A549 (cell line): ENCODE measurements at places on chromosomes 7 and 10. TPM values are rescaled to one million over a fixed set of nuclear protein-coding genes. Genes with fewer than 3 reads are reported as not detected.

- no peak for DNase-seq
Measured at GRCh38 chr7:77565917-77566316, 28.8 kb downstream of the PTPN12 start.

GRCh38 chr7:985915-986741 lies 3.1 kb downstream of the CYP2W1 start:
- no peak for DNase-seq

DNA sequence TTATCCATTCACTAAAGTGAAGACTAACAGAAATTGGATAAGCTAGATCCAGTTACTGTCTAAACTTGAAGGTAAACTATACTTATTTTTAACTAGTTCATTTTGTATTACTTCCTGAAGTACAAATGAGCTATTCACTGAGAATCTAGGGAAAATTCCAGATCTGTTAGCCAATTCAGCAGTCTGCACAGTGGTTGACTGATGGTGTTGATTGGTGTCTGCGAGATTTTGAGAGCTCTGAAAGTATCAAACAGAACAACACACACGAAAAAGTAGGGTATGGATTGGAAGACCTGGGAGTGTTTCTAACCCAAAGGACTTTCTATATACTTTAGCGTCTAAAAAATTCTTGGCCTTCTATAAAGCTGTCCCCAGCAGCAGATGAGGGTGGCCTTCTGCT lies 33.6 kb upstream of the AGR2 start:
- DNase-seq = no peak

- DNase-seq = no peak
Measured at GRCh38 chr7:104089612-104090011, 100.2 kb upstream of the RELN start.

DNA sequence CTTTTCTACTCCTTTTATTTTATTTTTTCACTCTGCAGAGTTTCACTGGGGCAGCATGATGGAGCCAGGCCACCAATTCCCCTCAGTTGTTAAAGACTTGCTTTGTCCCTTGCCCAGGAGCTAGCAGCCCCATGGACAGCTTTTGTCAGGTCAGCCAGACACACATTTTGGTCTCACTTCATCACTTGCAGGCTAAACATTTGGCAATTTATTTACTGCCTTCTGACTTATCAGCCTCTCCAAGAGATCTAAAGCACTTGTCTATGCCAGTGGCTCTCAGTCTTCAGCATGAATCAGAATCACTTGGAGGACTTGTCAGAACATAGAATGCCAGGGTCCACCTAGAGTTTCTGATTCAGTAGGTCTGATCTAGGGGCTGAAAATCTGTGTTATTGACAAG lies 66.4 kb upstream of the GDF10 start:
- no peak for DNase-seq

DNA sequence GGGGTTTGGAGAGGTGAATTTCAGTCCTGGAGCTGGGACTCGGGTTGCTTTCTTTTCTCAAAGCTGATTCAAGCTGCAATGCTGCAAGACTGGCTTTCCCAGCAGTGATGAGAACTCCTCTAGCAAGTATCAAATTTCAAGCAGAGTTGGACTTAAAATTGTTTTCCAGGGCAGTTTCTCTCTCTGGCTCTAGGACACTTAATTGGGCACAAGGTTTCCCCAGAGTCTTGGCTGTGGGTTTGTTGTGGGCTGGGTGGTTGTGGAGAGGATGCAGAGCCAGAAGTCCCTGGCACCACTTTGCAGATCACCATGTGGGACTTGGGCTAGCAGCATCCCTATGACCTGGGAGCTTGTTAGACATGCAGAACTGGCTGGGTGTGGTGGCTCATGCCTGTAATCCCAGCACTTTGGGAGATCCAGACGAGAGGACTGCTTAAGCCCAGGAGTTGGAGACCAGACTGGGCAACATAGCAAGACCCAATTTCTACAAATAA lies 16.8 kb downstream of the AKR1B15 start:
- DNase-seq = no peak

CYP26C1 gene
- polyA plus RNA-seq = not detected in 3 replicates

TET1 gene
- 0.45 to 0.49 TPM (median 0.45 TPM) in 3 replicates for polyA plus RNA-seq

- DNase-seq = no peak
Measured at GRCh38 chr7:16967300-16967811, 85.6 kb upstream of the AGR3 start.

- DNase-seq = no peak
Measured at GRCh38 chr10:114491933-114492332, 87.6 kb upstream of the AFAP1L2 start.

- no peak for DNase-seq
Measured at GRCh38 chr10:87054373-87055295, 34.5 kb downstream of the FAM25A start.

MYH16 gene
- polyA plus RNA-seq = 0.21 to 0.32 TPM (median 0.31 TPM) in 3 replicates

GRCh38 chr10:31705136-31705535 lies 223.5 kb downstream of the ARHGAP12 start:
- no peak for DNase-seq

PIP gene
- polyA plus RNA-seq = not detected in 3 replicates

ASAH2 gene
- 0.17 to 0.63 TPM (median 0.21 TPM) in 3 replicates for polyA plus RNA-seq

DNA sequence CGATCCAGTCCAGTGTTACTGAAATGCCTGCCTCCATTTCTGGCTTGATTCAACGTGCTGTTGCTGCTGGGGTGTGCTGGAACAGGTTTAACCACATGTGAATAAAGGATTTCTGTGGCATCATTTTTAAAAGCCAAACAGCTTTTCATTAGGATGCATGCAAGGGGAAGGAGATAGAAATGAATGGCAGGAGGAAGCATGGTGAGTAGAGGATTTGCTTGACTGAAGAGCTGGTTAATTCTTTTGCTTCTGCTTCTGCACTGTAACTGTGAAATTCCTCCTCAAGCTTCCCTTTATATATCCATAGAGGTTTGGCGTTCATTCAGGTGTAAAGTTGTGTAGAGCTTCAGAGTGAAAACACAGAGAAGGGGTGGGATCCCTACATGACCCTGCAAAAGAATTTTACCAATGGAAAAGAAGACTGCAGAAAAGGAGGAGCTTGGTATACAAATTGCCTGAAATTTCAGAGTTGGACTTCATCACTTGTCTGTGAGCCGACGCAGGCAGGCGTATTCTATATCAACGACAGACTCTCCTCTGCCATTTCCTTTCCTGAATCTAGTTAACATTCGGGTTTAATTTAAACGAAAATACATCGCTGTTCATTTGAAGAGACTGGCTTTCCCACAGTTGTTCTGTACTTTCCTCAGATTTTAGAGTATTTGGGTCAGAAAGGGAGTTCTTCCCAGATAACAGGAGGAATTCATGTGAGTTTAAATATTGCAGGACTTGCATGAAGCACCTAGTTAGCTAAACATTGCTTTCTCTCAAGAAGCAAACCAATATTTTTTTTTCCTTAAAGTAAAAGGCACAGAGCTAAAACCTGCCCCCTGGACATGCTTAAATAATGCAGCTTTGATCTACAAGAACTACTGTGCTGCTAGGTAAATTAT lies at the start of gene SOSTDC1:
SOSTDC1 (minus strand) TSS at position 270 of the 893 bp plus-strand sequence; CDS start at position 200, 70 bp downstream.
- no peak for DNase-seq

CALHM1 gene
- polyA plus RNA-seq = not detected in 3 replicates

GRCh38 chr7:28531291-28531690 lies 119.0 kb downstream of the CREB5 start:
- DNase-seq = no peak

- no peak for DNase-seq
Measured at GRCh38 chr7:6023974-6024435, 7.2 kb upstream of the ANKRD61 start.

DNA sequence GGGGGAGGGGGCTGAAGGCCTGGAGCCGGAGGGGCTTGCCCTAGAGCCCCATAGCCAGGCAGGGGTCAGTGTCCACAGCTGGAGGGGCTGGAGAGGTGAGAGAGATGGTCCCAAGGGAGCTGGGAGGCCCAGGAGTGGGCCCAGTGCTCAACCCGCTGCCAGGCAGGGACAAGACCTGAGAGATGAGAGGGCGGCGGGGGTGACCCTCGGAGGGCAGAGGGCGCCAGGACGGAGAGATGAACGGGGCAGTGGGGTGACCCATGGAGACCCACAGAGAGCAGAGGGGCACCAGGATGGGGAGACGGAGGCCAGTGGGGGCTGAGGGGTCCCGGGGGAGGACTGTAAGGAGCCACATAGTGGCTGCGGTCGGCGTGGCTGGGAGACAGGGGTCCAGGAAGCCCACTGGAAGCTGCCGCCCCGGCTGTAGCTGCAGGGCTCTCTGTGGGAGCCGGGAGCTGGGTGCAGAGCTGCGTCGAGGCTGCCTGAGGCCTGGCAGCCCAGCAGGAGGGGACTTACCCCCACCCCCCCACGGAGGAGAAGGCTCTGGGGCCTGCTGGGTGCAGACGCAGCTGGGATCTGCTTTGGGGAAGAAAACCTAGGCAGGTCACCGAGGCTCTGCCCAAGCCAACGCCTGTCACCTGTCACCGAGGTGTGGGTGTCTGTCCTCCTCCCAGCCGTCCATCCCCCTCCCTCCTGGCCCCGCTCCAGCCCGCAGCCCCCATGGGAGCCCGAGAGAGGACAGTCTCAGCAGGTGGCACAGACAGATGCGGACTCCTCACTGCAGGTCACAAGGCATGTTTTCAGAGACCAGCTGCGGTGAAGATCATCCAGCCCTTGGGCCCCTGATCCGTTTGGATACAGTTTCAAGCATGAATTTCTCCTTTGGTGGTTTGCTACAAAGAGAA lies 25.1 kb downstream of the PWWP2B start:
- DNase-seq = no peak

- DNase-seq = no peak
Measured at GRCh38 chr10:133072720-133073390, 14.9 kb upstream of the ADGRA1 start.

- no peak for DNase-seq
Measured at GRCh38 chr7:75814407-75814947, 871 bp upstream of the CCL24 start.

CDHR3 gene
- polyA plus RNA-seq = 4.5 to 5.1 TPM (median 4.5 TPM) in 3 replicates

PALD1 gene
- polyA plus RNA-seq = 5.2 to 5.7 TPM (median 5.5 TPM) in 3 replicates

DNA sequence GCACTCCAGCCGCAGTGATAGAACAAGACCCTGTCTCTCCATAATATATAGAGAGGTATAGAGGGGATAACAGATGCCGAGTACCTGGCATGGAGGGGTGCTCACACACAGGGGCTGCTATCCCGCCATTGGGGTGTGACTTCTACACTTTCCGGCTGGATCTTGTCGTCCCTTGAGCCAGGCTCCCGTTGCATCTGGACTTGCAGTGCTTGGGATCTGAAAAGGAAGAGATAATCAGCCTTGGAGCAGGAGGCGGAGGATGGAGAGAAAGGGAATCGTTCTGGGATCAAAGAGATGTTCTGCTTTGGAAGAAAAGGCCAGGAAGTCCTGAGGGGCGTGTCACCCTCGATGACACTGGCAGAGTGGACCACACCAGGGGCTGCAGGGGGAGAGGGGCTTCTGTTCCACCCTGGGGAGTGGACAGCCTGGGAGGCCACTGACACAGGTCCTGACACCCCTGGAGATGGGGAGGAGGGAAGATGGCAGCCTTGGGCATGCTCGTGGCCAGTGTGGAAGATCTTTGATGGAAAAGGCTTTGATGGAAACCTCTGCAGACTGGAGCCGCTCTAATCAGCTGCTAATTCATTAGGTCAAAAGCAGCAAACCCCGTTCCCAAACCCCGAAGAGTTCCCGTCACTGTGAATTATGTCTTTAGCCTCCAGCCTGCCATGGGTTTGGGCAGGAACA lies 85.1 kb downstream of the CARD11 start:
- no peak for DNase-seq

FAM200A gene
- polyA plus RNA-seq = 5.3 to 6.1 TPM (median 5.9 TPM) in 3 replicates

NUTM2A gene
- 0.09 to 0.15 TPM (median 0.09 TPM) in 3 replicates for polyA plus RNA-seq

- DNase-seq = no peak
Measured at GRCh38 chr7:137835486-137836112, 11.2 kb downstream of the DGKI start.

DNA sequence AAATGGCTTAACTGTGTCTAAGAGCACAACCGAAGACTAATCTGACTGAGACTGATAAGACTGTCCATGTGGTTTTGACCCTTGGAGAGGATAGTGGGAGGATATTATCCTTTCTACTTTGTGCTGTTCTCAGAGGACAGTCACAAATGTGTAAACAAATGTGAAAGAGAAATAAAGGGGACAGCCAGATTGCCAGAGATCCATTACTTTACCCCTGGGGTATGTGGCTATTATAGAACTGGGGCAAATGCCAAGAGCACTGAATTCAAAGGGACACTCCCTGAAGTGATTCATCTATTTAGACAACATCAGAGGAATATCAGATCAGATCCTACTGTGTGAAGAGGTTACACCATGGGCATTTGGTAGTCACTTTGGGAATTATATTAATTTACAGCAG lies 154.7 kb downstream of the RNLS start:
- peak; percentile 60 for DNase-seq

DNA sequence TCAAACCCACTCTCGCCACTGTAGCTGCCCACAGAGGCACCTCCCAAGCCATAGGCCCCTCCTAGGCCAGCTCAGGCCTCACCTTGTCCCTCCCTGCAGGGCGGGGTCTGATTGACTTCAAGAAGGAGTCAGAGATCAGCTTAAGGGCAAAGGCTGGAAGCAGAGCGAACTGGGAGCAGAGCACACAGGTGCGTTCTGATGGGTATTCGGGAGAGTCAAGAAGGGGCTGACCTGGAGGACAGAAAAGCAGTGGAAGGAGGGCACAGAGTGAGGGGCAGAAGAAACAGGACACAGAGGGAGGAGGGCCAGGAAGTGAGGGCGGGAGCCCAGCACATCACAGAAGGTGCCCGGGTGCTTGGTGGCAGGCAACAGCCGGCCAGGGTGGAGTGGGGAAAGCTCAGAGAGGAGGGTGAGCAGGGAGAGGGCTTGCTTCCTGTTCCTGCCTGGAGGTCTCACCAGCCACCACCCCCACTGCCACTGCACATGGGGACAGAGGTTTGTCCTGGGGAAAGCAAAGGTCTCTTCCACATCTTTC lies at the start of gene AOC1:
AOC1 (plus strand) TSS at position 147 of the 535 bp plus-strand sequence. CDS start 3,954 bp downstream, outside the sequence.
- no peak for DNase-seq

DNA sequence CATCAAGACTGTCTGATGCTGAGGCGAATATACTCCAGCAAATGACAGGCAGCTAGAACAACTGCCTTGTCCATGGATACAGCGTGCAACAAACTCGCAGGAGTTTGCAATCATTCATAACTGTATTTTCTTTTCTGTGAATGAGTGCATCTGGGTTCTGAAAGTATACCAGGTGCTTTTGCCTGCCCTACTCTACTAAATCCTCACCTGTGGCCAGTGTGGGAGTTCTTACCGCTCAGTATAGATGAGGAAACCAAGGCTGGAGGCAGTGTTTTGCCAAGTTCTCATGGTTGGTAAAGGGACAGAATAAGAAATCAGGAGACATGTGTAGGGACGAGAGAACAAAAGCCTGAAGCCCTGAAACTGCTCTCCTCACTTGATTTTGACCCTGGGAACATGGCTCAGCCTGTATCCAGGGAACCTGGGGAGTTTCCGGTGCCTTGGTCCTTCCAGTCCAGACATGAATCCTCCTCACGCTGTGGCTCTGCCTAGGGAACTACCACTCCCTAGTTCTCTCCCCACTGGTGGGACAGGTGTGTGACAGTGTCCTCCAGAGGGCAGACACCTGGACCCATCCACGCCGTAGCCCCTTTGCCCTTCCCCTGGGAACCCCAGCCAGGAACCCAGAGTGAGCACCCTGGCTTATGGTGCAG lies 142.0 kb downstream of the CDH23 start:
- no peak for DNase-seq

- DNase-seq = no peak
Measured at GRCh38 chr7:36861656-36862055, 137.4 kb upstream of the AOAH start.

DNA sequence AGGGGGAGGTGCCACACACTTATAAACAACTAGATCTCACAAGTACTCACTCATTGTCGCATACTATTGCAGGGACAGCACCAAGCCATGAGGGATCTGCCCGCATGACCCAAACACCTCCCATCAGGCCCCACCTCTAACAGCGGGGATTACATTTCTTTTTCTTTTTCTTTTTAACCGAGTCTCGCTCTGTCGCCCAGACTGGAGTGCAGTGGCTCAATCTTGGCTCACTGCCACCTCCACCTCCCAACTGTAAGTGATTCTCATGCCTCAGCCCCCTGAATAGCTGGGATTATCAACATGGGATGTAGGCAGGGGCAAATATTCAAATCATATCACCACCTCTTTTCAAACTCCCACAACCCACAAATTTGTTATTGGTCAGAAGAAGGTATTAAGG lies 76.7 kb downstream of the SKAP2 start:
- DNase-seq = no peak
